ENCODE measurements at places on chromosomes 12 and 14.

DNA sequence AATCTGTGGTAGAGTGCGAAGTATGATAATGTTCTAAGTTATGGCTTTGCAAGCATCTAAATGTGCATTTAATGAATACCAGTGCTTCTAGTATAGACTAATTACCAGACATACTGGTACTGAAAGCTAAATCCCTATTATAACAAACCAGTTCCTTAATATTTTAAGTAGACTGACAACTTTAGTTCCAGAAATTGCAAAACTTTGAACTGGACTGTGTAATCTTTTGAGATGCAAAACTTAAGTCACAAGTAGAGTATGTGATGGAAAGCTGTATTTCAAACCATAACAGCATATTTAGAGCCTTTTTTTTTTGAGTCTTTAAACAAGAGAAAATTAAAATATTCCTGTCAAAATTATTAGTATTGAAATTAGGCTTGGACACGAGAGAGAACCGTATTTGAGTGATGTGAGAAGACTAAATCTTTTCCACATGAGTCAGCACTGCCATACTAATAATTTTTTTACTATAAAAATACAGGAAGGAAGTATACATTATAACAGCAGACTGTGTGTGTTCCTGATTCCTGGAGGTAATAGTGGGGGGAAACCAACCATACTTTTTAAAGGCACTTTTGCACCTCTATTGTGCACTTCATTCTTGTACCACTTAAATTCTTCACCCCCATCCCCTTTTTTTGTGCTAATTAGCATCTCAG, 45.5 kb downstream of the PPM1A start:
- no peak for DNase-seq

GRCh38 chr14:42715316-42715715, 1108.6 kb downstream of the LRFN5 start:
- no peak for DNase-seq

GRCh38 chr14:63178912-63179311, 25.3 kb upstream of the RHOJ start:
- no peak for DNase-seq

GRCh38 chr12:62676521-62677307, 210.1 kb downstream of the MON2 start:
- no peak for DNase-seq

DNA sequence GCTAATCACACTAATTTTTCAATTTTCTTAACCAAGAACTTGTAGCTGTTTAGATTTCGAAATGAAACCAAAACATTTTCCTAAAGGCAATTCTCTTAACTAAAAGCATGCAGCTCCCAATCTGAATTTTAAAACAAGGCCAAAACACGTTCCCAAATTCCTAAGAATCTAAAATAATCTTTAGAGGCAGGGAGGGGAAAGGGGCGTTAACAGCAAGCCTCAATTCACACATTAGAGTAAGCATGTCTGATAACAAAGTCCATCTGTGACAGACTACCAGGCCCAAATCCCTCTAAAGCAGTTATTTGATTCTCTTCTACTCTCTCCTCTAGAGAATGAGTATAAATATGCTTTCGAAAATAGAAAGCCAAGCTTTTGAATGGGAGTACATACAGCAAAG, 754 bp downstream of the ATG14 start:
- no peak for DNase-seq
